ENCODE measurements at places on chromosomes 1 and 21.

GRCh38 chr1:232751393-232752140 lies 53.6 kb upstream of the MAP10 start:
- DNase-seq = no peak

GRCh38 chr1:2227346-2228156 lies 568 bp upstream of the SKI start:
- DNase-seq = peak; percentile 92

DNA sequence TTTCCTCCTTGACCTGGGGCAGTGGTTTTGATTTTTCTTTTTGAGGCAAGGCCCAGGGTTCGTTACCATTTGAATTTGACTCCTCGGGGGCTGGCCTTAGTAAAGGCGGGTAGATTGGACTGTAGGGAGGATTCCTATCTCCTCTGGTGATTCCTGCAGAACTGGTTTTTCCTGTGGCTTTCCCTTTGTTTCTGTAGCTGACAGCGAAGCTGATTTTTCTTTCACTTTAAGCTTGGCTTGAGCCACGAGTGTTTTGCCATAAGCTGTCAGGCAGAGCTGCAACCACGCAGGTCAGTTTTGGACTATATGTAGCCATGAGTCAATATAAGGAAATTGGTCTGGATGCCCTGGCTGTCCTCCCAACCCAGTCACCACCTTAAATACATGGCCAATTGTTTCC lies 28.7 kb upstream of the KCNJ15 start:
- DNase-seq = no peak

GRCh38 chr1:109823543-109824348 lies 60.0 kb upstream of the EPS8L3 start:
- DNase-seq = no peak

DNA sequence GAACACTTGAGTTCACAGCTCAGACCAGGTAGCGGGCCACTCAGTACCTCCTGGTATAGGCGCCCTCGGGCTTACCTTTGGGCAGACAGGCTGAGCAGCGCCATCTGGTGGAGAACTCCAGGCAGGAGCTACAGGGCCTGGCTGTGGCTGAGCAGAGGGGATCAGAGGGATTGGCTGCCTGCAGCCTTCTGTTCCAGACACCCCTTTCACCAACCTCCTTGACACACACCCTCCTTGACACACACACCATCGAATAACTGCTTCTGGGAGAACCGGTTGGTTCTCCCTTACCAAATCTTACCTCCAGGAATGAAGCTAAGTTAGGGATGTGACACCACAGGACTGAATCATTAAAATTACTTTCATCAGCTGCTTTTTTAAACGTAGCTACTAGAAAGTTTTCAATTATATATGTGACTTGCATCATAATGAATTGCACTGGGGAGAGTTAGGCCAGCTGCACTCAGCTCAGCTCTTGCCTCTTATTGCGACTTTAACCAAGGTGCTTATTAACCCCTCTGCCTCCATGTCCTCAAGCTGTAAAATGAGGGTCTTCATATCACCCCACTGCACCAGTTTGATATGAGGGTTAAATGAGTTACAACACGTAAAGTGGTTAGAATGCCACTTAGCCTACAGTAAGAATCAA lies 6.6 kb downstream of the LIN28A start:
- DNase-seq = peak; percentile 87

DNA sequence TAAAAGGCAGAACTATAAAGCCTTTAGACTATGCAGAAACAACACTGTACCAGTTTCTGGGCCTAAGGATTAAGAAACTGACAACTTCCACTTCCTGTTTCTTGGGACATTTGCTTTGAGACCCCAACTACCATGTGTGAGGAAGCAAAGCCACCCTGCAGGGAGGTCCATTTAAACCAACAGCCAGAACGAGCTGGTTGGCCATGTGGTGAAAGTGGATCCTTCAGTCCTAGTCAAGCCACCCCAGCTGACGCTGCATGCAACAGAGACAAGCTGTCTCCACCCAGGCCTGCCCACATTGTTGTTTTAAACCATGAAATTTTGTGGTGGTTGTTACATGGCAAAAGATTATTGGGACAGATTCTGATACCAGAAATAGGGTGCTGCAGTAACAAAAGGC lies 31.8 kb upstream of the SLFNL1 start:
- no peak for DNase-seq

DNA sequence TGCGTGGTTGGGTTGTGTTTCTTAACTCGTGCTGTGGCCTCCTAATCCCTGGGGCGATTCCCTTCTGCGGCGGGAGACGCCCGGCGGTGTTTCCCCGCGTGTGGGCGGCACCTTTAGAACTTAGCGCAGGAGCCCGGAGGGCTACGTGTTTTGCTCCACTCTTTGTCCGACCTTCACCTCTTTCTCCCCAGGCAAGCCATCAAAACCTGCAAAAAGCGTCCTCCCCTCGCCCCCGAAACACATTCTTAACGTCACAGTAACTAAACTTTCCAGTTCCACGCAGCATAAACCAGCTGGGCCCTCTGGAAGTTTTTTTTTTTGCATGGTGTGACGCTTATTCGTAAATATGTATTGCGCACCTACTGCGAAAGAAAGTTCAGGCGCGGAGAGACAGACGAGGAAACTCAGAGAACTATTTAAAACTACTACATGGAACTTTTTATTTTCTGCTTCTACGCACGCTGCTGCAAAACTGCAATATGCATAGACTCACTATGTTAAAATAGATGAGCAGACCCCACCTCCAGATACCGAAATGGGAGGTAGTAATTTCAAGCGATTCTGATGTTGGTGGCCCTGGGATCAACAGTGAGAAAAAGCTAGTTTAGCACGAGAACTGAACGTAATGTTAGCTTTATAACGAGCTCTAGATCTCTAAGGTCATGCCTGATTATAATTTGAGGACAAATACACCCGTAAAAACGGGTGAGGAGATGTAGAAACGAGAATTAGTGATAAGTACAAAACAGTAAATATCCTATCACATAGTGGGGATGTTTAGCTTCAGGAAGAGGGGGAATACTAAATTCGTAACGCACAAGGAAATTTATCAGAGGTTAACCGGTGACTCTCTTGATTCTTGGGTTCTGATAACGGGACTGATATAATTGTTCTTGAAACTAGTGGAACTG lies 920 bp downstream of the MTR start:
- no peak for DNase-seq

GRCh38 chr1:43455213-43455889 lies 1.6 kb upstream of the HYI start:
- DNase-seq = no peak

- no peak for DNase-seq
Measured at GRCh38 chr1:38068220-38068979, 21.8 kb upstream of the POU3F1 start.

DNA sequence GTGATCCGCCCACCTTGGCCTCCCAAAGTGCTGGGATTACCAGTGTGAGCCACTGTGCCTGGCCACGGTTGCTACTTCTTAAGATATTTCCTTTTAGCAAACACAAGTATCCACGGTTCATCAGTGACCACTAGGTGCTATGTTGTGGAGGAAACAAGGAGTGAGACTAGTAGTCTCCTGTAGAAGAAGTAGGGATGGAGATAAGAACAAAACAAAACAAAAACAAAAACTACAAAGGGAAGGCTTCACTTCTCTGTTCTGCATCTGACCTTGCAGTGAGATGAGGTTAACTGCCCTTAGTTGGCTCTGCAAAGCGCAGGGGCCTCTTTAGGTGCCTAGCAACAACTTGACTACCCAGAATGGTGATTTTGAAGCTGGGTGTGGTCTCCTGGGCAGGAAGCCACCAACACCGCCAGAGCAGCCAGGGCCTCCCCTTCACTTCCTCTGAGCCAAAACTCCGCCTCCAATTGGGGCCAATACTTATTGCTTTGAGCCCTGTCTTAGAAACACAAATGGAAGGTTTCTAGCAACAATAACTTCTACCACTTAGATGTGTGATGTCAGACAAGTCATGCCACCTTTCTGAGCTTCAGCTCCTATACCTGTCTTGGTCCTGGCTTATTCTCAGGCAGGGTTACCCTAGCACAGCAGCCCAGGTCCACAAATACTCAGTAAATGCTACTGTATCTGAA lies 12.8 kb upstream of the CDC42 start:
- DNase-seq = peak; percentile 89

GRCh38 chr1:39908534-39908933 lies 6.8 kb upstream of the MYCL start:
- DNase-seq = no peak

DNA sequence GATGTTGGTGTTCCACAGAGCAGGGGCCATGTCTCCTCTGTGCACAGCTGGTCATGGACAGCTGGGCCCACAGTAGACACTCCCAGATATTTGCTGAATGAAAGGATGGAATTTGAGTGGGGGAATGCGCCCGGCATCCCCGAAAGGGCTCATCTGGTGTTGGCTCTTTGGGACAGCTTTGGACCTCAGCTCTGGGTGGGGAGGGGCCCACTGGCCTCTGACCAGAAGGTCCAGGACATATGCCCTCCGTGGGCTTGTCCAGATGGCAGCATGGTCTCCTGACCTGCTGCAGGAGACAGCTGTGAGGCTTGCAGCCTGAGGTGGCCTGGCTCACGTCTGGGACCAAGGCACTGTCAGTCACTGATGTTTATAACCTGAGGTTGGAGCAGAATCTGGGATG lies 160.4 kb upstream of the AJAP1 start:
- DNase-seq = no peak

- no peak for DNase-seq
Measured at GRCh38 chr1:232519186-232519585, 110.7 kb downstream of the SIPA1L2 start.

DNA sequence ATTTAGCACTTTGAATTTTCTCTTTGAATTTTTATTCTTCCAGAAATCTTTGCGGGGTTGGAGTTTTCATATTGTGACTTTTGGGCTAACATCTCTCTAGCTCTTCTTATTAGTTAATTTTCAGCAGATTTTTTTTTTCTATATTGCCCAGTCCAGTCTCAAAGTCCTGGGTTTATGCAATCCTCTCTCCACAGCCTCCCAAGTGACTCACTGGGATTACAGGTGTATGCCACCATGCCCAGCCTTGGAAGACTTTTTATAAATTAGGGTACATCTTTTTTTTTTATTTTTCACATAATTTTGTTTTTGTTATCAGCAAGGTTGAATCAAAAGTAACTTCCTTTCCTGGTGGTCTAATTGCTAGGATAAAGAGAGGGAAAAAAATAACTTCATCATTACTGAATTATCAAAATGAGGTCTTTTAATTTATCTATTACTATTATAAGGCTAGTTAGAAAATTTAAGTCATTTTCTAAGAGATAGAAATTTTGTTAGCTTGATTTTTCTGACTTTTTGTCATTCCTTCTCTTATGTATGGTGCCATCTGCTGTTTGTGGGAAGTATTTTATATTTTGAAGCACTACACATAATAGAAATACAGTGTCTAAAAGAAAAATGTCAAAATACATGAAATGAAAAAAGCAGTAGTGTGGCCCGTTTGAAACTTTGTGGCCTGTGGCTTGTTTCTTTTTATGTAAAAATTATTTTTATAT lies 273.4 kb upstream of the CACYBP start:
- no peak for DNase-seq

DNA sequence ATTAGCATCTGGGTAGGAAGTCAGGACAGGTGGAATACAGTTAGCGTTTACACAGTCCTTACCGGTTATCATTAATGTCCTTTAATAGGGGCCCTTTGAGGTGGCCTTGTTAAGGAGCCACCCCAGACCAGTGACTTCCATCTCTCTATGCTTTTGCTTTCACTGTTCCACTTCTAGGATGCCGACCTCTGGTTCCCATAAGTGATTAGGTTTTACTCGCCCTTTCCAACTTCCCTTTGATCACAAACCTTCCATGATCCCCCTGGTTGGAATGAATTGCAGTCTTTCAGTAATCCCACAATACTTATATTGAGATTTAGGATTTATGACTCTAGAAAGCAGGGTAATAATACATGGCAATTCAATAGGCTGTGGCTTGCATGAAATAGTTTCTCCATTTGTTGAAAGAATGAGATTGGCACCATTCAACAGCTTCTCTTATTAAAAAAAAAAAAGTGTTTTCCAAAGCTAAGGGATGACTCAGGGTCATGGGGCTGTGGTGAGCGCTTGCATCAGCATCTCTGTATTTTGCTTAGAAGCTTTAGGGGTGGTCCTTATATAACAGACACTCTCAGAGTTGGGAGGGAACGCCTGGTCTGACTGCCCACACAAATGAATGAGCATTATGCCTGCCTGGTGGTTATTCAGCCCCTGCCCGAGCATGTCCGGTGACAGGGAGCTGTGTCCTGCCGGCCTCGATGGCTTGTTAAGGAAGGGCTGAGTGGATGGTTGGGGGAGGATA lies 110.5 kb downstream of the CNIH3 start:
- DNase-seq = no peak

DNA sequence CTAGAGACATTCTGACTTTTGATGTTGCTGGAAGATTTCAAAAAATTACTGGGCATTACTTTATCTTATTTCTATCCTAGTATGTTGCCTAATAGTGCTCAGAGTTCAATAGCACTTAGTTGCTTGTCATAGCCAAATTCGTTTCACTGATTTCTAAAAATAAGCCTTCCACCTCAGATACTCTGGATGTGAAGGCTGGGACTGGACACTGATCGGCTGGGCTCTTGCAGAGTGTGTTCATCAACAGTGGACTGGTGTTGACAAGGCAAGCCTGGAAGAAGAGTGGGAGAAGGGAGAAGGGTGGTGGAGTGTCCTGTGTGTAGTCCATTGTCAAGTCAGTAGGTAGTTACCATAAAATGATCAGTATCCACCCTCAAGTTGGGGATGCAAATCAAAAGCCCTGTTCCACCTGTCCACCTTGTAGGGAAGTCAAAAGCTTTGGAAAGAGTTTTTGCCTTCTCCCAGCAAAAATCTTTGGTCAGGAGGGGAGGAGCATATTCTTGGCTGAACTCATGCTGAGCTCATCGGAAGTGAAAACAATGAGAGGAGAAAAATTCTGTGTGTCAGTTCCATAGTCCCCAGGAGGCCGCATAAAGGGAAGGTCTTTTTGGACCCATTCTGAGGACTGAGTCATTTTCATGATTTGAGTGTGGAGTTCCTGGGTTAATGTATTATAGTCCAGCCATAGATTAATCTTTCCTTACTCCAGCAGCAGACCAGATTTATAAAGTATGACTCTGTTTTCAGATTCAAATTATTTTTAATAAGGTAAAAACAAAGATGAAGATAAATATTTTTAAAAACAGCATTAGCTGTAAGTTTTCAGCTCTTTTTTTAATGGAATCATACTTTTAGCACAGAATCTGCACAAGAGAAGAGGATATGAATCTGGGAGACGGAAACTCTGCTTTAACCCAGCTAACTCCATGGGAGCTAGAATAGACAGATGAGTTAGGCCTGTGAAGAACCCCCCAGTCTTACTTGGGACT lies 99.5 kb upstream of the BMP8A start:
- no peak for DNase-seq

GRCh38 chr1:173733912-173734311 lies 19.1 kb downstream of the KLHL20 start:
- no peak for DNase-seq

Data from activated gamma-delta T cell treated with Interleukin-2 at 50 U/mL for 16 hours (primary cell).